Effector memory CD4-positive, alpha-beta T cell (primary cell): ENCODE measurements at places on chromosomes 5 and 9.
A peak's percentile ranks its signal among the peaks of the same experiment; 100 is the strongest.

GRCh38 chr5:14678773-14679334 lies 14.3 kb downstream of the OTULIN start:
- H3K4me1 ChIP-seq = peaks cover 25% of the 10 kb centered on the region
- no peaks in the 10 kb centered on the region for H3K27me3 ChIP-seq
- DNase-seq = no peak
- no peak overlapping the region for H3K27ac ChIP-seq

GRCh38 chr5:72125941-72126620 lies 18.8 kb downstream of the MAP1B start:
- no peak overlapping the region for H3K4me3 ChIP-seq
- peaks cover 4% of the 10 kb centered on the region for H3K27me3 ChIP-seq
- no peaks in the 10 kb centered on the region for H3K4me1 ChIP-seq
- H3K36me3 ChIP-seq = no peaks in the 10 kb centered on the region
- no peak for DNase-seq
- H3K27ac ChIP-seq = no peak overlapping the region

- H3K27me3 ChIP-seq = peaks cover 12% of the 10 kb centered on the region
- no peaks in the 10 kb centered on the region for H3K36me3 ChIP-seq
- no peak for DNase-seq
Measured at GRCh38 chr5:172450861-172451695, 3.2 kb downstream of the SH3PXD2B start.

GRCh38 chr5:23013395-23013998 lies 160.4 kb upstream of the CDH12 start:
- DNase-seq = no peak
- no peaks in the 10 kb centered on the region for H3K4me1 ChIP-seq
- H3K4me3 ChIP-seq = peak overlapping the region; percentile 32
- no peaks in the 10 kb centered on the region for H3K27me3 ChIP-seq
- H3K27ac ChIP-seq = no peak overlapping the region

GRCh38 chr9:18588002-18588401 lies 114.0 kb downstream of the ADAMTSL1 start:
- H3K27ac ChIP-seq = no peak overlapping the region
- no peak overlapping the region for H3K4me3 ChIP-seq
- DNase-seq = no peak
